ENCODE measurements at places on chromosomes 6 and 20. TPM values are rescaled to one million over a fixed set of nuclear protein-coding genes. Genes with fewer than 3 reads are reported as not detected.

- H3K27me3 ChIP-seq = no peaks in the 10 kb centered on the region
- no peaks in the 10 kb centered on the region for H3K4me1 ChIP-seq
- H3K4me3 ChIP-seq = no peak overlapping the region
These were observed 34.7 kb upstream of the SSTR4 start for GRCh38 chr20:23000232-23000947.

GRCh38 chr6:94570581-94570980 lies 1006.8 kb upstream of the MANEA start:
- DNase-seq = no peak
- H3K27ac ChIP-seq = no peak overlapping the region
- H3K36me3 ChIP-seq = no peaks in the 10 kb centered on the region

Gene PSORS1C1
- under 0.01 TPM for total RNA-seq

Gene TMEM181
- 15.6 TPM for total RNA-seq

Gene CYP39A1
- 10.8 TPM for total RNA-seq

Gene TAGAP
- 2.0 TPM for total RNA-seq

All from liver (tissue), 10 donors.